ENCODE measurements at places on chromosomes 5 and 9.
A peak's percentile ranks its signal among the peaks of the same experiment; 100 is the strongest.

- no peak overlapping the region for H3K4me3 ChIP-seq
- no peak for DNase-seq
- H3K4me1 ChIP-seq, result no peaks in the 10 kb centered on the region
- H3K27me3 ChIP-seq, result no peaks in the 10 kb centered on the region
- no peak overlapping the region for H3K27ac ChIP-seq
- H3K36me3 ChIP-seq, result no peaks in the 10 kb centered on the region
Observed at GRCh38 chr9:93171261-93171990, 12.5 kb upstream of the WNK2 start.

DNA sequence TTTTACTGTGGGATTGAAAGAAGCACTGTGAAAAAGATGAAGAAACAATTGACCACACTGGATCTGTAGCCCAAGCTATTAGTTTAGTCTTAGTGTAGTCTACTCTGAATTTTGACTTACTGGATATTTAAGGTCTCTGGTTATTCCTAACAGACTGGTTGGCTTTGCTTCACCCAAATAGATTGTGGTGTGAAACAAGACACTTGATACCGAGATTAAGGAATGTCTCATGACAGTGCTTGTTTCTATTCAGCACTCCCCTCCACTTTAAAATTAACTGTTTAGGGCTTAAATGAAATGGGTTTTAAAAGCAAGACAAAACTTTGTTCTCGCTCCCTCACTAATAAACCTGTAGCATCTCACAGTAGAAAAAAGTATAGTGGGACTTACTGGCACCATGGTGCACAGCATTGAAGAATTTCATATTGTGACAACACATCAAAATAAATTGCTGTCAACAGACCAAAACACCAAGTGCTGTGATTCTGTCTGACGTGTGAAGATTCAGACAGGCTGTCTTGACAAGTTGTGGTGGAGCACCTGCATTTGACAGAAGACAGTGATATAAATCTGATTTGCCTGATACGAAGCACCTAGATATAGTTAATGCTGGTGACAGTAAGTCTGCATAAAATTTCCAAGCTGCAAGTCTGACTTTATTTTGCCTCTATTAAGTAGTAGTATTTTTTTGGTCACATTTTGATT is 73.1 kb downstream of the PBX3 start:
- no peaks in the 10 kb centered on the region for H3K27me3 ChIP-seq
- no peak for DNase-seq
- no peak overlapping the region for H3K27ac ChIP-seq
- H3K4me3 ChIP-seq, result no peak overlapping the region
- H3K4me1 ChIP-seq, result no peaks in the 10 kb centered on the region
- no peaks in the 10 kb centered on the region for H3K36me3 ChIP-seq

GRCh38 chr9:37398464-37399025 is 24.0 kb upstream of the GRHPR start:
- no peaks in the 10 kb centered on the region for H3K27me3 ChIP-seq
- H3K27ac ChIP-seq, result no peak overlapping the region
- H3K4me1 ChIP-seq, result no peaks in the 10 kb centered on the region
- no peak overlapping the region for H3K4me3 ChIP-seq
- no peaks in the 10 kb centered on the region for H3K36me3 ChIP-seq
- DNase-seq, result no peak

- H3K27ac ChIP-seq, result peak overlapping the region; percentile 53
- H3K4me1 ChIP-seq, result peaks cover 10% of the 10 kb centered on the region
- H3K27me3 ChIP-seq, result no peaks in the 10 kb centered on the region
- DNase-seq, result no peak
Observed at GRCh38 chr5:159059722-159060121, 40.0 kb downstream of the EBF1 start.

- H3K27me3 ChIP-seq, result no peaks in the 10 kb centered on the region
- no peaks in the 10 kb centered on the region for H3K4me1 ChIP-seq
Observed at GRCh38 chr5:431001-431710, 11.8 kb upstream of the EXOC3 start.

GRCh38 chr5:23405316-23406068 is 101.9 kb upstream of the PRDM9 start:
- no peak overlapping the region for H3K27ac ChIP-seq
- no peak for DNase-seq
- no peaks in the 10 kb centered on the region for H3K4me1 ChIP-seq
- H3K36me3 ChIP-seq, result no peaks in the 10 kb centered on the region
- H3K4me3 ChIP-seq, result no peak overlapping the region

DNA sequence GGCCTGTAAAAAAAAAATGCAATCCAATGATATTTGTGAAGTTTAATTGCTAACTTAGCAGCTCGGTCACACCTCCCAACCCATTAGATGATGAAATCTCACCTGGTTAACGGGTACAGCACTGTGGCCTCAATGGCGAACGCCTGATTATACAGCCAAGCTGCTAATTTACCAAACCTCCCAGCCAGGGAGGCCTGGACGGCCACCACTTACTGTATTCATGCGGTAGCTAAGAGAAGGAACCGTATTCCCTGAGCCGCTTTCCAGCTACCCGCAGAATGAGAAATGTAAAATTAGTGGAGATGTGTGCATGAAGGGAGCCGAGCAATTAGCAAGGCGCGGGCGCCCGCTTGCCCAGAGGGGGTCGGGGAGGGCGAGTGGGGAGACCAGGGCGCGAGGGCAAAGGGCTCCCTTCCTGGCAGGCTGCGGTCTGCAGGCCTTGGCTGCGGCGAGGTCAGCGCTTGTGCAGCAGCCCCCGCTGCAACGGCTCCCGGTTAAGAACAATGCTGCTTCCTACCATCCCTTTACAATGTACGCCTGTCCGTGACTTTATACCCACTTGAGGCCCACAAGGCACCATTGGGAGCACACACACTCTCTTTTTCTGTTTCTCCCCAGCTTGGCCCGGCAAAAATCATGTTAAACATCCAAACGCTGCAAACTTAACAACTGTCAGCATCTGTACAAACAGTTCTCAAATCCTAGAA is 70.4 kb upstream of the TBCA start:
- no peak for DNase-seq
- no peak overlapping the region for H3K4me3 ChIP-seq
- no peak overlapping the region for H3K27ac ChIP-seq

DNA sequence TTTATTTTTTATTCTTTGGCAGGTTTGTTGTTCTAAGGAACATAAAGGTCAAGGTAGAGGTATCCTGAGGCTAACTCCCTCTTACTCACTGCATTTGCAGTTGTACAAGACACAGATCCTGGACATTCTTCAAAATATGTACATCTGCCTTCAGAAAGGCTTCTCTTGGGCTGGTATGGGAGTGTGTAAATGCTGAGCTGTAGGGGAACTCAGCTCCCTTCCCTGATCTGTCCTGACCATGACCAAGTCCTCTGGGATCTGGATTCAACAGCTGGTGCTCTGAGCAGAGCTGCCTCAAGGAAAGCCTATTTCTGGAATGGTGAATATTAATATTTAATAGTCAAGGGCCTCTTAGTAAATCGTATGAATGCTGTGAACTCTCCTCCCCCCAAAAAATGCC is 117.4 kb downstream of the PRKACG start:
- DNase-seq, result no peak
- H3K36me3 ChIP-seq, result no peaks in the 10 kb centered on the region
- H3K27me3 ChIP-seq, result no peaks in the 10 kb centered on the region

DNA sequence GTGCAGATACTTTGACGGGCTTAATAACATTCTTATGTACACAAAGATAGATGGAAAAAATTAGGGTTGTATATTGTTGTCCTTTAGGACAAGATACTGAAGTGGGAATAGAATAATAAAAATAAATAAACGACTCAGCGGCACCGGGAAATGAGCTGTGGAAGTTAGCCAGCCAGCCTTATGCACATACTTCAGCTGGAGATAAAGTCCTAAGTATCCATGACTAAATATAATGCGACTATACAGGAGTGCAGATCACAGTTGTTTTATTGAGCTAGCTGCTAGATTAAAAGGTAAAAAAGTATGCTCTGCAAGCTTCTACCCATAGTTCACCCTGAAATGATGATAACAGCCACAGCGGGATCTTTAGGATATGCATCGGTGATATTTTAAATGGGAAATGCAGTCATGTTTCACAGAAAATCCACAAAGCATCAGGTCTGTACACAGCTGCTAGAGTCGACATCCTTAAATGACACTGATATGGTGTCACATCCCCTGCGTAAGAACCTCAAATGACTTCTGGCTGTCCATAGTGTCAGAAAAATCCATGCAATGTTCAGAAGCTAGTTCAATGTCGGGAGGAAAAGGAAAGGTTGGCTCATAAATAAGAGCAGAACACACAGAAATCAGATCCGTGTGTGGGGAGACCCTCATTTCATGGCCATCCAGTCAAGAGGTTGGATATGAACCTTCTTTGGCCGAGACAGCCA is 392.8 kb upstream of the DAP start:
- no peaks in the 10 kb centered on the region for H3K4me1 ChIP-seq
- no peaks in the 10 kb centered on the region for H3K36me3 ChIP-seq
- H3K27ac ChIP-seq, result no peak overlapping the region
- no peak for DNase-seq
- no peaks in the 10 kb centered on the region for H3K27me3 ChIP-seq

DNA sequence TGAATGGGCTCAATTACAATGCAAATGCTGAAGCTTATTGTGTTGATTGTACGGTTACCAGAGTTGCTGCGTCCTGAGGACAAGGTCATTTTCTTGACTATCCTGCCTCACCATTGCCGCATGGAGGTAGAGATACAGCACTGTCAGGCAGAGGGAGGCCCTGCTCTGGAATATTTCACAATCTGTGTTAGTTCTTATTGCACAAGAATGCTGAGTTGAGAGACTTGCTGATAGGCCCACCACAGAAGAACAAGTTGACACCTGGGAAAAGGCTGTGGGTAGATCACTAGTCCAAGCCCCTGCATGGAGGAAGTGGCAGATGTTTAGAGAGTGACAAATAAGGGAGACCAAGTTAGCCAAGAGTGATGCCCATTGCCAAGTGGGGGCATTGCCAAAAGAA is 344.5 kb upstream of the ITGA1 start:
- DNase-seq, result no peak
- no peaks in the 10 kb centered on the region for H3K4me1 ChIP-seq
- H3K27ac ChIP-seq, result no peak overlapping the region

DNA sequence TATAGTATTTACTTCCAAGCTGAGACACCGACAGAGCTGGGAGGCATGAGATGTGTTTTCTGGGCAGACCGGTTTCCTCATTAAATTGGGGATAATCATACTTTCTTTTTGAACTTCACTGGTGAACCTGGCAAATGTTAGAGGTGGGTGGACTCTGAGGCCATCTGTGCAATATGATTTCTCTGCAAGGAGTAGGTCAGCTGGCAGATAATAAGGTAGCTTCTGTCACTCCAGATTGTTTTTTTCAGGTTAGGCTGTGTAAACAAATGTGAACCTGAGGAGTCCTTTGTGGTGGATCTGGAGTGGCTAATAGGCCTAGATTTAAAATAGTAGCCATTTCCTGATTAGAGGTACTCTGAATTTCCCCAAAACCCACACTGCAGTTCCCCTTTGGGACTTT is 75.4 kb upstream of the S1PR3 start:
- H3K36me3 ChIP-seq, result no peaks in the 10 kb centered on the region
- H3K4me1 ChIP-seq, result peaks cover 6% of the 10 kb centered on the region
- no peaks in the 10 kb centered on the region for H3K27me3 ChIP-seq
- no peak for DNase-seq

- no peaks in the 10 kb centered on the region for H3K27me3 ChIP-seq
- peak overlapping the region; percentile 90 for H3K27ac ChIP-seq
- no peak for DNase-seq
Observed at GRCh38 chr5:139696167-139696893, 48.2 kb downstream of the CXXC5 start.

DNA sequence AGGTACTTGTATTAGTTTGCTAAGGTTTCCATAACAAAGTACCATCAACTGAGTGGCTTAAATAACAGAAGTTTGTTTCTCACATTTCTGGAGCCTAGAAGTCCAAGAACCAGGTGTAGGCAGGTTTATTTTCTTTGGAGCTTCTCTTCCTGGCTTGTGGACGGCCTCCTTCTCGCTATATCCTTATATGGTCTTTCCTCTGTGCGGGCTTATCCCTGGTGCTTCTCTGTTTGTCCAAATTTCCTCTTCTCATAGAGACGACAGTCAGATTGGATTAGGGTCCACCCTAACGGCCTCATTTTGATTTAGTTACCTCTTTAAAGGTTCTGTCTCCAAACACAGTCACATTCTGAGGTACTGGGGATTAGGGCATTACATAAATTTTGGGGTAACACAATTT is 88.3 kb downstream of the RMI1 start:
- no peak for DNase-seq
- no peaks in the 10 kb centered on the region for H3K36me3 ChIP-seq
- H3K27me3 ChIP-seq, result no peaks in the 10 kb centered on the region
- no peak overlapping the region for H3K4me3 ChIP-seq
- no peaks in the 10 kb centered on the region for H3K4me1 ChIP-seq

DNA sequence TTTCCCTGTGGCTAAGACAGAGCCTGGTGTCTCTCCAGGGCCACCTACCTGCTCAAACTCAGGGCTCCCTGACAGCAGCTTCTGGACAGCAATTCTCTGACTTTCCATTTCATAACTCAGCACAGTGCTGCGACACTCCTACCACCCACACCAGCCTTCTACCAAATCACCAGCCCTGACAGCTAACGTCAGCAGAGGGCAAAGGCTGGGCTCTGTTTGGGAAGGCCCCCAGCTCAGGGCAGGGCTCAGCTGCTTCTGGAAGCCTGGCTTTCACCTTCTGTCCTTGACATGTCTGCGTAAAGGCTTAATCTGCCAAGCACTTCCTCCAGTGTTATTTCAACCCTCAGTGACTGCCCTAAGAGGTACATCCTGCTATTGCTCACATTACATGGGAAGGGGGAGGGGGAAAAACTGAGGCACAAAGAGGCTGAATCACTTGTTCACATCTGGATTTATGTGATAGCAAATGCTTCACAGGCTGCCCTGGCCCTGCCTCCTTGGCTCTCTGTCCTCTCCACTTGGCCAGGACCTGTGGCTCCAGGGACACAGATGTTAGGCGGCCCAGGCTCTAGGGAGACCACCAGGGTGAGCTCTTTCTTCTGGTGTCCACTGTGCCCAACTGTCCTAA is 102.5 kb upstream of the PANK3 start:
- no peaks in the 10 kb centered on the region for H3K27me3 ChIP-seq
- peak; percentile 23 for DNase-seq
- H3K27ac ChIP-seq, result no peak overlapping the region
- H3K4me3 ChIP-seq, result no peak overlapping the region

DNA sequence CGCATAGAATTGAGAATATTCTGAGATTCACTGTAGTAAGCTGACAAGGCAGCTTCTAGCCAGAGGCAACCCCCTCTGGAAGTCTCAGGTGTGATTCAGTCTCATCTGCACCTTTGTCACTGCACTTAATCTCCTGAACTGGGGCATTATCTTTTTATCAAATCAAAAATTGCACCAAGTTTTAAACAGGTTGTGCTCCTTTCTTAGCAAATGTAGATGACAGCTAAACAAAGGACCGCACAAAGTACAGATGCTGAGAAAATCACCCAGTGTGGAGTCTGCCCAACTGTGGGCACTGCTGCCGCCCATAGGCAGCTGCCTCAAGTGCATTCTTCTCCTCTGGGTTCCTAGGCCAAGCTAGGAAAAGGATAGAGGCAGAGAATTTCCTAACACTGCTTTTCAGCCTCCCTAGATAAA is 51.1 kb downstream of the STARD4 start:
- no peak for DNase-seq
- no peak overlapping the region for H3K4me3 ChIP-seq
- no peaks in the 10 kb centered on the region for H3K4me1 ChIP-seq
- no peak overlapping the region for H3K27ac ChIP-seq
